NCI-H446 (cell line): ENCODE measurements at places on chromosomes 5 and 9.

DNA sequence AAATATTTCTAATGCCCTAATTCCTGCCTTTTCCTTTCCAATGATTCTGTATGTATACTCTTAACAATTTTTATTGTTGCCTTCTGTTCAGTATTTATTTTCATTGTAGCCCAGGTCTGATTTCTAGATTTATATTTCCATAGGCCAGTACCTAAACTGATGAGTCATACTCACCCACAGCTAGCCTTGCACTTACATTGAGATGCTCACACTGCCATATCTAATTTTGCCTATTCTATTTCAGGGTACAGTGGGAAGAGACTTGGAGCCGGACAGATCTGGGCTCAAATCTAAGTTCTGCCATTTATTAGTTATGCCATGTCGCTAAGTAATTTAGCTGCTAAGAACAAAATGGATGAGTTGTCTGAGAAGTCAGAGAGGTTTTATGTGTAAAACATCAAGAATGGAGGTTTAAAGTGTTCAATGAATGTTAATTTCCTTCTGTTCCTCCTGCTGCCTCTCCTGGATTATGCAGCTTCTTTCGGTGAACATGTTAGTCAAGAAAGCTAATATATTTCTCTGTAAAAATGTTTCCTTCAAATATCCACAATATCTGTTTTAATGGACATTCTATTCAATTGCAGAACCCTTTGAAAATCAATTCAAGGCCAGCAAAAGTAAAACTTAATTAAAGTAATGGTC is 62.3 kb upstream of the CDK5RAP2 start:
- DNase-seq, result no peak

GRCh38 chr9:71128796-71129195 is 7.4 kb upstream of the TRPM3 start:
- no peak for DNase-seq

DNA sequence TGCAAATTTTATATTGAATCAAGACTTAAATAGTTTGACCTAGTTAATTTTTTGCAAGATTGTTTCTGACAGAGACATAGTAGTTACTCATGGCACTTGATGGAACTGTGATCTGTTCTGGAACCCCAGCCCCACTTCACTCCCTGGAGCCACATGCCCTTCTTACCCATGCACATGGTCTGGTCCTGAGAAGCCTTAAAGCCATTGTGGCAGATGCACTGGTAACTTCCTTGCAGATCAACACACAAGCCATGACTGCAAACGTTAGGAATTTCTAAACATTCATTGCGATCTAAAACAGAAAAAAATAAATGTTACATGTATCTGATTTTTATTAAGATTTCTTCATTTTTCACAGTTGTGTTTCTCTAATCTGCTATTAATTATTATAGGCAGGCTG is 221.2 kb downstream of the SLC12A2 start:
- no peak for DNase-seq

- no peak for DNase-seq
Observed at GRCh38 chr9:101354143-101354764, 30.6 kb downstream of the BAAT start.

DNA sequence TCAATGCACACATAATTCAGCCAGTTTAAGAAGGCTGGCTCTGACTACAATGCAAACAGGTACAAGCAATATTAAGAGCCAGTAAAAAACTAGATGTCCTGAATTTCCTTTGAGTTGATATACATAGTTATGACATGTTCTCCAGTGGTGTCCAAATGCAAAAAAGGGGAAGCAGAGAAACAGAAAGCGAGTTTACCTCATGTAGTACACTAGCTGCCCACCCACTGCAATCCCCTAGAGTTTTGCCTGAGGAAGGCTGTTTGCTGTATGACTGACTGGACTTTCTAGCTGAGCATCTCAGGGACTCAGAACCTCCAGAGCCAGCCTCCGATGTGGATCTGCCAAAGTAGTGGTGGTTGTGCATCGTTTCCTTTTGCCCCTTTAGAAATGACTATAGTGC is 44.8 kb upstream of the SLC1A3 start:
- no peak for DNase-seq

DNA sequence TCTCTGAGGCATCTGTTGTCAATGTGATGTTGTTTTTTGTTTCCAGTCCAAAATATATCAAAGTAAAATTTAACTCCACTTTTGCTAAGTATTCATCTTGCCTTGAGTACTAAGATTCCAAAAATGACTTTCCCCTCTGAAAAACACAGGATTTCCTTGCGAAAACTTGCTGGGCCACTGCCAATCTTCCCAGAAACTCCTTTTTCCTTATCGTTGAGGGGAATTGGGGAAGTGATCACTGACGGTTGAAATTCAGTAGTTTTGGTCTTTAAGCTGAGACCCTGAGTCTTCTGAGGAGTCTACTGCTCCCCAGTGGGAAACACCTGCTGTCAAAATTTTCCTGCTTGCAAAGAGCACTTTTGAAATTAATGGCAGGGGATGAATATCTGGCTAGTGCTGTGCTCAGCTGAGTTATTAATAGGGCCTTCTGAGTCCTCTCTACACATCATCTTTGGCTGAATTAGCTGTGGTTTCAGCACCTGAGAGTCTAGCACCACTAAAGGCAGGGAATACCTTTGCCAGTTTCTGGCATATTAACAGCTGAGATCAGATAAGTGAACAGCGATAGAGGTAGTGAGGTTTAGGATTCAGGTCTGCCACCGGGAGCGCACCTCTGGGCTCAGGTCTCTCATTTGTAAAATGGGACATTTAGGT is 18.0 kb downstream of the TLR4 start:
- DNase-seq, result no peak

GRCh38 chr9:16026886-16027285 is 474.0 kb downstream of the CCDC171 start:
- no peak for DNase-seq

GRCh38 chr5:93122446-93122845 is 458.6 kb downstream of the NR2F1-AS1 start:
- DNase-seq, result no peak

DNA sequence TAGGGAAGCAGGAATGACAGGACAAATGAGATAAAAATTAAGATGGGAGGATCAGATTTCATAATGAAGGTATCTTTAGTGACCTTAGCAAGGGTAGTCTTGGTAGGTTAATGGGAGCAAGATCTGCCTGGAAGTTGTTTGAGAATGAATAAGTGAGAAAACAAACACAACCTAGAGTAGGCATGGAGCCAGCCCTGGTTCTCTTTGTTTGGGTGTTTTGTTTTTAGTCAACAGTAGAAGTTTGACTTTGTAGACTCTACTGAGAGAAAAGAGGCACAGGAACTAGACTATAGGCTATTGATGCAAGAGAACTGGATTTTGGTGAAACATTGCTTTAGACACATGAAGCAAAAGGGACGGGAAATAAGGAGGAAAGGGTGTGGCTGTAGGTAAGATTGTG is 40.3 kb downstream of the KCNN2 start:
- DNase-seq, result no peak

DNA sequence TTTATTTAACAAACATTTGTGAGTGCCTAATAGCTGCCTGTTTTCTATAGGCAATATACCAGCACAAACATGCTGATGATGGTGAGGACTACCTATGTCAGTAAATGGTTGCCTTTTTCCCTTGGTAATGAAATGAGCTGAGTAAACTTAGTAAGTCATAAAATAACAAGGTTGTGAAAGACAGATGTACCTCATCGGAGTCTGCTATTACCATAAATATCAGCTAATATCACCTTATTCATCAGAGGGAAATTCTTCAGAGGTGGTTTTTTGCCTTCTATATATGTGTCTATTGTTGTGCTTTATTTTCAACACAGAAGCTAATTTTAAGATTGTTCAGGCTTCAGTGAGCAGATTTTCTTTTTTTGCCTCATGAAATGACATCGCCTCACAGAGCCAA is 1040.5 kb downstream of the DTWD2 start:
- DNase-seq, result no peak

DNA sequence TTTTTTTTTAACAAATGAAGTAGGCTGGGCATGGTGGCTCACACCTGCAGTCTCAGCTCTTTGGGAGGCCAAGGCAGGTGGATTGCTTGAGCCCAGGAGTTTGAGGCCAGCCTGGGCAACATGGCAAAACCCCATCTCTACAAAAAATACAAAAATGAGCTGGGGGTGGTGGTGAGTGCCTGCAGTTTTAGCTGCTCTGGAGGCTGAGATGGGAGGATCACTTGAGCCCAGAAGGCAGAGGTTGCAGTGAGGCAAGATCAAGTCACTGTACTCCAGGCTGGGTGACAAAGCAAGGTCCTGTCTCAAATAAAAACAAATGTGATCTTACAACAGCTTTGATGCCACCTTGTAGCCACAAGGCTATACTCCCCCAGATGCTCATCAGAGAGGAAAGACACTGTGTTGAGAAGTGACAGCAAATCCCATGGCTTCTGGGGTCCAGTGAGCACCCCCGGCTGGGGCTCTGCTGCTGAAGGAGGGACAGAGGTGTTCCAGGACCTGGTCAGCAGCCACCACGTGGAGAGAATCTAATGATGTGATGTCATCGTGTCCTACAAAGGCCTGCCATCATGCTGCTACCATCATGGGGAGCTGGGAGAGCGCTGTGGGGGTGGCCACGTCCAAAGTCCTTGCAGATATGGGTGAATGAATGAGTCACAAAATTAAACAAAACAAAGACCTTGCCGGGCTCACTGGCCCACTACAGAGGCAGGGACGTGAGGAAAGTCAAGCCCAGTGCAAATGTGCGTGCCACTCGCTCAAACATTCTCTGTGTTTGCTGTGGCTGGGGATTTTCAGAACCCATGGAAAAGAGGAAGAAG is 60.7 kb downstream of the PRRT1B start:
- no peak for DNase-seq

DNA sequence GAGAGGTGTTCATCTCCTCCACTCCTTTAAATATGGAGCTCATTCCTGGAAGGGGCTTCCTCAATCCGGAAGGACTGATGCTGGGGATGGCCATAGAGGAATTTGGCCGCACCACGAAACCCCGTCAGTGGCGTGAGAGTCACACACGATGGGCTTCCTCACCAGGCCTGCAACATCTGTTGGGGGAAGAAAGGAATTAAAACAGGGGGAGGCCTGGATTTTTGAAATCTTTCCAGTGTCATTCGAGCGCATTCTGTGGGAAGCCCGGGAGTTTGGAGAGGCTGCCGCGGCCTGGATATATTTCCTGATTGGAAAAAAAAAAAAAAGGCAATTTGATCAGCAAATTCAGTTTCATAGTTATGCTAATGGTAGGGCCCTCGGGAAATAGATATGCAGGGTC is 76.3 kb upstream of the ORM1 start:
- no peak for DNase-seq

- DNase-seq, result no peak
Observed at GRCh38 chr9:94005272-94005901, 50.2 kb upstream of the BARX1 start.

- no peak for DNase-seq
Observed at GRCh38 chr9:121788686-121789366, 137.4 kb downstream of the DAB2IP start.

- DNase-seq, result no peak
Observed at GRCh38 chr9:2924380-2924768, 80.5 kb upstream of the PUM3 start.

DNA sequence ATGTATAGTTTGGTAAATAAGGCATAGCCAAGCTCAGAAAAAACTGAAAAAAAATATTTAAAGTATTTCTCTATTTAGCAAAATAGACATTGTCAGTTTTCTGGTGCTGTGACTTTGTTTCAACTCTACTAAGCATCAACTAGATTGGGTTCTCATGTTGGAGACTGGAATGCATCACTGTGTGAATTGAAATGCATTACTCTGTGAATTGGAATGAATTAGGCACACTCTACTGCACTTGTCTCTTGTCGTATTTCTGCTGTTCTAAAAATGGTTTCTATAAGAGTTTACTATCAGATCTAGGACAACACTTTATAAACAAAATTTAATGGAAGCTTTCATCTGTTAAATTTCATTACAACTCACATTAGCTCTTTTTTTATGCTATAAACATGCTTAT is 1772.2 kb downstream of the MAT2B start:
- no peak for DNase-seq

DNA sequence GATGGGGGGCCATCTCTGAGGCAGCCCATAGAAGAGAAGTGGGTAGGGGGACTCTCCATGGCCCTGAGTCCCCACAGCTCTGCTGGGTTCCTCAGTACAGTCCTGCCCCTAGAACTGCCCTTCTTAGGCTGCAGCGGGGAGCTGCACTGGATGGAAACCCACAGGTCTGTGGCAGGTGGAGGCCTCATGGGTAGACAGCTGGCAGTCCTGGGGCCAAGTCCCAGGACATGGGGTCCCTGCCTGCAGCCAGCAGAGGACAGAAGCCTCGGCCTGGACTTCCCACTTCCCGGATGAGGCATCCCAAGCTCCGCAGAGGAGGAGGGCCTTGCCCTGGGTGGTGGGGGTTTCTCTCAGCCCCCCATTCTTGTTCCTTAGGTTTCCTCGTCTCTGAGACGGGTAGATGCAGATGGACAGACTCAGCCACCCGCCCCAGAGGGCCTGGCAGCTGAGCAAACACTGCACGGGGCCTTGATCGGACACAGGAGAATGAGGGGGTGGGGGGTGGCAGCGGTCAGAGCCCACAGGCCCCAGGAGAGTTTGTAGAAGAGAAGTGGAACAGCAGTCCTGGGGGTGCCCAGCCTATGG is 153.8 kb downstream of the C9orf50 start:
- no peak for DNase-seq

GRCh38 chr9:135093111-135093510 is 5.6 kb downstream of the OLFM1 start:
- no peak for DNase-seq

DNA sequence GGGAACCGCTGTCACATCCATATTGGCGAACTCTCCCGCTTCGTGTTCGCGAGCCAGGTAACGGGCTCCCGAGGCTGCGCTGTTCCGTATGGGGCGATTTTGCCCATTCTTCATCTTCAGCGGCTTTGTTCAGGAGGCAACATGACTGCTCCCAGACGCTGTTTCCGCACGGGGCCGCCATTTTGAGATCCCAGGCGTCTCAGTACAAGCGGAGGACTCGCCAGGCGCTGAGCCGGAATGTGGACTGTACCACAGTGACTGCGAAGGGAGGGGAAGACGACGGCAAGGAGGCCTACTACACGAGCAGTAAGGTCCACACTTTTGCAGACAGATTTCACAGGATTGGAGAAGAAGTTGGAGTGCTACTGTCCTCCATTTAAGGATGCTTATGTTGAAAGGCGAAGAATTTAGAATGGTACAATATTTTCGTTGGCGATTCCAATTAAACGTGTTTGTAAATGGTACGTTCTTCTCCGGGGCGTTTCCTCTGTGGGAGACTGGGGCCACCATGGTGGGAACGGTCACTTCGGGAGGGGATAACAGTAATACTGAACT is 41.6 kb upstream of the ZNF300 start:
- DNase-seq, result no peak

DNA sequence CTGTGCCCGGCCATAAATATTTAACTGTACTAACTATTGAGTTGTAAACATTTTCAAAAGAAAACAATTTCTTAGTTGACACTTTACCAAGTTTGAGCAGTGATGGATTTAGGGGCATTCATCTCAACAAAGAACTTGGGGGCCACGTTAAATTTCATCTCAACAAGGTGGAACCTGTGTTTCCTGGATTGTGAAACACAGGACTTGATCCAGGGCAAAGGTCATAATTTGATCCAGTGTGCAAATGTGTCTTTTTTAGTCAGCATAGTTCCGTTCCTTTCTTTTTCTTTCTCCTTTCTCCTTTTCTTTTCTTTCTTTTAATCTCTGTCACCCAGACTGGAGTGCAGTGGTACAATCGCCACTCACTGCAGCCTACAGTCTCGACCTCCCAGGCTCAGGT is 3.1 kb downstream of the GFRA3 start:
- no peak for DNase-seq
